Activated CD8-positive, alpha-beta memory T cell treated with anti-CD3 and anti-CD28 coated beads for 4 hours (primary cell): ENCODE measurements at places on chromosomes 4 and X.

DNA sequence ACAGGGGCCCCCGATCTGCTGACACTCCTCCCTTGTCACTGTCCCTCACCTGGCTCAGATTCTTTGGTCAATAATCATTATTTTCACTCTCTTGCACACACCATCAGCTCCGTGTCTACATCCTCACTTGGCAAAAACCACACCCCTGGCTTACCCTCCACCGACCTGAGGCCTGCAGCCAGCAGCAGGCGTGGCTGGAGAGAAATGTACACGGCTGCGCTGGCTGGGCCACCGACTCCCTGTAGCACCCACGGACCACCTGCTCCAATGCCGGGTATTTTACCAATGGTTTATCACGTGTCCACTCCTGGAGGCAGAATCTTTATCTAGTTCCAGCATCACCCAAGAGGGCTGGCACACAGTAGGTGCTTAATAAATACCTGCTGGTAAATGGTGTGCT is 98.4 kb downstream of the WFS1 start:
- DNase-seq, result no peak

DNA sequence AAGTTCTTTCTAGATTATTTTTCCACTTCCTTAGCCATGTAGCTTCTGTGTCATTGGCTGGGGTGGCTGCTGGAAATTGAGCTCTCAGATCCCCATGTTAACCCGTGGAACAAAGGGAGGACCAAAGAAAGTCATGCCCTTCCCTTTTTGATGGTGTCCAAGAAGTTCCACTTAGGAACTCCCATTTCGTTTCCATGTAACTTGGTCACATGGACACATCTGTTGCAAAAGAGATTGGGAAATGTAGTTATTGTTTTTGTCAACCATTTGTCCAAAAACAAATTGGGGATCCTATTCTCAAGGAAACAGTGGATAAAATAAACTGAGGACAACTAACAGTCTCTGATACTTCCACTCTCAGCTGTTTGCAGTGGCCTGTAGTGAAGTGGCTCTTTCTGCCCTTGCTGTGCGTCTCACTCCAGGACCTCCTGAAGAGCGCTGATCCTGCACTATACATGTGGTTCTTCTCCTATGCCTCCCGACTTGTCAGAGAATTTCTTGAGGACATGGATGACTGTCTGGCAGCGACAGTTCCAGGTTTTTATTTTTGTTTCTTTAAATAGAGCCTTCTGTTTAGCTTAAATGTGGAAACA is 125.3 kb upstream of the LNX1 start:
- no peak for DNase-seq

DNA sequence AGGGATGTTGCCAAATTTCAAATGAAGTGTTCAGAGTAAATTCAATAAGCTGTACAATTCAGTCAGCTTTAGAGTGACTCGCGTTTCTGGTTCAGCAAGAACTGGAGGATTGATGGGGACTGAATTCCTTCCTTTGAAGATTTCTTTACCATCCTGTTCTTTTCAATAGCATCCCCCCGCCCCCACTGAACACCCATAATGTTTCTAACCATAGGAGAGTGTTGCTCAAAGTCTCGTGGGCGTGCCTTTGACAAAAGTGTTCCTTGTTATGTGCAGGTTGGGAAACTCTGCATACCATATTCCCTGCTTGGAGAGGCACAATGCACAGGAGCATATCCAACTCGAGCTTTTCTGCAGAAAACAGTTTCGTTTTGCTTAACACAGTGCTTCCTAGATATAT is 323.5 kb upstream of the CASK start:
- DNase-seq, result no peak

DNA sequence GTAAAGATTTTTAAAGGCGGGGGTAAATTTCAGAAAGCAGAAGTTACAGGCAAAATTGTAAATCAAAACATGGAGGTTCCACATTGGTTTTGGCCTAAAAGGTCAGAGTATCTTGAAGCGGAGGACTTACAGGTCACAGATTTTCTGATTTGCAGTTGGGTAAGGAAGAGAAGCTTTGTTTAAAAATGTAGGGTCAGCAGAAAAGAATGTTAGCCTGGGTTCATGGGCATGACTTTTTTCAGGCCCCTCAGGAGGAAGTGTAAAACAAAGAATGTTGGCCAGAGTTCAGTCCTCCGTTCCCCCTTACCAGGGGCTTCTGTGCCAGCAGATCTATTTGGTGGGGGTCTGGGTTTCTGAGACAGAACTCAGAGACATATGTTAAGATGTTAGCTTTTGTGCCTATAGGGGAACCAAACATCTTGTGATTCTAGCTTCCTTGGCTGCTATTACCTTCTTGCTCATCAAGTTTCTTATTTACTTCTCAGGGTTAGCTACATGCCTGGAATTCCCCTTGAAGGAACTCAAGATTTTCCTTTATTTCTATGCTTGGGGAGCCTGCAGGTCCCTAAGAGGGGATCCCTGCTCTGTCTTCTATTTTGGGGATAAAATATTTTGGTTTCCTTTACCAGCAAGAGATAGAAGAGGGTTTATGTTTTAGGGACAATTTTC is 160.3 kb downstream of the ANK2 start:
- DNase-seq, result no peak

- DNase-seq, result no peak
These were observed 158.6 kb downstream of the TRAM1L1 start for GRCh38 chr4:116926631-116927295.

DNA sequence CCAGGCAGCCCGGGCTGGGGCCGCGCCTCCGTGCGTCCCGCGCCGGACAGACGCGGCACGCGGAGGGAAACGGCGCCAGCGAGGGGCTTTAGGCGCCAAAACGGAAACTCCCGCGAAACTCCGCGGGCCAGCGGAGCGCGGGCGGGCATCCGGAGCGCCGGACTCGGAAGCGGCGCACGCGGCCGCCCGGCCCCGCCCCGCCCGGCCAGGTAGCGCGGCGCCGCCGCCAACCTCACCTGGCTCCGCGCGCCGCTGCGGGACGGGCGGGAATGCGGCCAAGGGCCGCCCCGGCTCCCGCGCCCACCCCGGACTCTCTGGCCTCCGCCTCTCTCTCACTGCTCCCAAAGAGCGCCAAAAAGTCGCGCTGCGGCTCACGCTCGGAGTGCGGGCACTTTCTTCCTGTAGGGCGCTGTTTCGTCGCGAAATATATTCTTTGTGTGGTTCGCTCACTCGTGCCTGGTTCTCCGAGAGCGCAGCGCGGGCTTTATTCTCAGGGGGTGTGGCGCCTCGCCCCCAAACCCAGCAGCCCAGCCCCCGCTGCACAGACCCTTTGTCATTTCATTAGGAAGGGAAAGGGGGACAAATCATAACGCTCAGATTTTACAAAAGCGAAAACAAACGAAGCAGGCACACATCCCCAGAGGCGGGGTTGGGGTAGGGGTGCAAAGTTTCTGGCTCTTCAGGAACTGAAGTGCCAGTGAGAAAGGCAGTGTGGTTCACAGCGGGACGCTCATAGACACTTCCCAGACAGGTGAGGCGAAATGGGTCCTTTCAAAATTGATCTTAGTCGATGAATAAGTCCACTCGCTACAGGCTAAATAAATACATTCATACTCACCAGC is 961 bp upstream of the MBNL3 start:
- peak; percentile 15 for DNase-seq

DNA sequence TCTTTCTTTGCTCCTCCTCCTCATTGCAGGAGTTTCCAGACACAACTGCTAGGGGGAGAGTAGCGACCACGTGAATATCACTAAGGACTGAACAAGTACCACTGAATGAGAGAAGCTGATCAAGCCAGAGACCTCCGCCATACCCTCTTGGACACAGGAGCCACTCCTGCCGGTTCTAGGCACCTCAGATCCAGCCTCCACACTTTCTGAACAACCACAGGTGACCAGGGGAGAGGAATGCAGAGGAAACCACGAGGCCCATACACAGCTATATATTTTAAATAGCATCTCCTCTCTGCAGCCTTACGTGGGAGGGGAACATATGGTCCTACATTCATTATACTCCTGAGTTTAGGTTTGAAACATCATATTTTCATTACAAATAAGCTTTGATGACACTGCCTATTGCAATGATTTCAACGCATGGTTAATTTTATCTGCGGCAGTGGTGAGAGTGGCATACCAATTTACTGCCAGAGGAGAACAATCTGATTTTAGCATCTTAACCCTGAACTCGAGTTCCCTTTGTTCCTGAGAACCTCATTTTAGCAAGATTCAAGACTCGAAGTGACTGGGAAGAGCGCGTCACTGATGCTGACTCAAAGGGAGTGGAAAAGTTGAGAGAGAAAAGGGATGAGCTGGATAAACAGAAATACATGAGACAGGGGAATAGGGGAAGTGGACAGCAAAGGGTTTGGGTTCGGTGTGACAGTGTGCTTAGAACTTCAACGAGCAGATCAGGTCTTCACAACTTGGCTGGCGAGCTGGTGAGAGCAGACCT is 231.7 kb upstream of the PPARGC1A start:
- DNase-seq, result no peak

- peak; percentile 46 for DNase-seq
These were observed 3.4 kb upstream of the AVPR2 start for GRCh38 chrX:153900831-153901752.

DNA sequence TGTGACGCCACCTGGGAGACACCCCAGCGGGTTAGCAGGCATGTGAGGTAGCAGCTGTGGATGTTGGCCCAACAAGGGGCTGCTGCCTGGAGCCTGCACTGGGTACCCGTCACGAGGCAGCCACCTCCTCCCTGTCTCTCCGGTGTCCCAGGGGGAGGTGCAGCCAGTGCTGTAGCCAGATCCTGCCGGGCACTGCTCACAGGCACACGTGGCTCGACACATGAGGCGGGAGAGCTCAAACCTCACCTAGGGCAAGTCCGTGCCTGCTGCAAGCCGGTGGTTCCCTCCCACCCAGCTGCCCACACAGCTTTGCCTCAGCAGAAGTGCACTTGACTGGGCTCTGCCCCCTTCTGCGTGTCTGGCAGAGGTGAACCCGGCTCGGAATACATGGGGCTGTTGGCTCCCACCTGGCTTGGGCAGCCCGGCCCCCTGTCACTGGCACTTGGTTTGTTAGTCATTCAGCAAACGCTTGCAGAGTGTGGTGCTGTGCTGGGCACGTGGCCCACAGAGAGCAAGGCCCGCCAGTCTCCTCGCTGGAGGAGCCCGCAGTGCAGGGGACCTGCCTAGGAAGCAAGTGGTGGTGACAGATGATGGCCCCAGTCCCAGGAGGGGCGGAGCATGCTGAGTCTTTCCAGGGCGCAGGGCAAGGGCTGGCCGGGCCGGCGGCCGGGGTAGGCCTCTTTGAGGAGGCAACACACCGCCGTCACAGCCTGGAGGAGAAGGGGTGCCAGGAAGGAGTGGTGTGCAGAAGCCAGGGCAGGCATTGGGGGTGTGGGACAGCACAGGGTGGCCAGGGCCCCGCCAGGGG is 10.1 kb upstream of the SH3TC1 start:
- DNase-seq, result no peak

DNA sequence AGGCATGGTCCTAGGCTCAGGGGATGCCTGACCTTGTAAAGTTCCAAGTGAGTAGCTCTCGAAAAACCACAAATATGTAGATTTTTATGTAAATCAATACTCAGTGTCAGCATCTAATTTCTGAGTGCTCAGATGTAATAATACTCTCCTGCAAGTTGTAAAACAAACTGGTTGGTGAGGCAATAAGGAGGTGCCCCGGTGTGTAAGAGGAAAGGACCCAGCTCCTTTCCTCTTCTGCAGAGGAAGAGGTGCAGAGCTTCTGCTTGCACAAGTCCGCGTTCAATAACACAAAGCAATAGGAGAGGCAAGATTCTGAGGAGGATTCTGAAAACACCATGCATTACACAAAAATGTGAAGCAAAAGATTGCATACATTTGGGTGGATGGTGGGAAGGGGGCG is 43.6 kb upstream of the ENPP6 start:
- DNase-seq, result no peak

DNA sequence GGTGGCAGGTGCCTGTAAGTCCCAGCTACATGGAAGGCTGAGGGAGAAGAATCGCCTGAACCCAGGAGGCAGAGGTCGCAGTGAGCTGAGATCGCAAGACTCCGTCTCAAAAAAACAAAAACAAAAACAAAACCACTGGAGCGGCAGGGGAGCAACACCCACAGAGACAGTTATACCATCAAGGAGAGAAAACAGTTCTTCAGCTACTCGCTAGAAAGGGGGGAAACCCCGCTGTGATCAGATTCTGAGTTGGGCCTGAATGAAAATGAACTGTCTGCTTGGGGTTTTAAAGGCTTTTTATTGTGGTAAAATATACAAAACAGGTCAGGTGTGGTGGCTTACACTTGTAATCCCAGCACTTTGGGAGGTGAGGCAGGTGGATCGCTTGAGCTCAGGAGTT is 16.8 kb upstream of the IRAK1 start:
- DNase-seq, result no peak

DNA sequence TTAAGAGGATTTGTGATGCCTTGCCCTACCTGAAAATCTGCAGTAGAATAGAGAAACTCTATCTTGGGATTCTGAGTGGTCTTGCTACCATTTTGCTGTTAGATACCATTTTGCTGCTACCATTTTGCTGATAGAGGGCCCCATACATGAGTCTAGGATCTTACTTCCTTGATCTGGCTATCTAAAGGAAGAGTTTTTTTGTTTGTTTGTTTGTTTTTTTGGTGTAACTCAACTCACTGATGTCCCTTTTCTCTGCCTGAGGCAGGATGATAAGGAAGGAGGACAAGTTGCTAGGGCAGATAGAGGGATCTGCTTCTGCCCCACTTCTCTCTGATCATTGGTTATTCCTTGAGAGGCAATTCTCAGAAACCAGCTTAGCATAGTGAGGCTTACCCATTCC is 31.0 kb downstream of the XK start:
- DNase-seq, result no peak

GRCh38 chr4:80180743-80181142 is 16.6 kb upstream of the PRDM8 start:
- no peak for DNase-seq

GRCh38 chr4:154985673-154986072 is 204.6 kb downstream of the RBM46 start:
- no peak for DNase-seq

- no peak for DNase-seq
These were observed 32.9 kb downstream of the SETD7 start for GRCh38 chr4:139523076-139523475.

DNA sequence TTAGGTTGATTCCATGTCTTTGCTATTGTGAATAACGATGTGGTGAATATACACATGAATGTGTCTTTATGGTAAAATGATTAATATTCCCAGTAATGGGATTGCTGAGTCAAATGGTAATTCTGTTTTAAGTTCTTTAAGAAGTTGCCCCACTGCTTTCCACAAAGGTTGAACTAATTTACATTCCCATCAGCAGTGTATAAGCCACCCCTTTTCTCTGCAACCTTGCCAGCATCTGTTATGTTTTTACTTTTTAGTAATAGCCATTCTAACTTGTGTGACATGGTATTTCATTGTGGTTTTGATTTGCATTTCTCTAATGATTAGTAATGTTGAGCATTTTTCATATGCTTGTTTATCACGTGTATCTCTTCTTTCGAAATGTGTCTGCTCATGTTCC is 503.3 kb downstream of the PCDH18 start:
- DNase-seq, result no peak

DNA sequence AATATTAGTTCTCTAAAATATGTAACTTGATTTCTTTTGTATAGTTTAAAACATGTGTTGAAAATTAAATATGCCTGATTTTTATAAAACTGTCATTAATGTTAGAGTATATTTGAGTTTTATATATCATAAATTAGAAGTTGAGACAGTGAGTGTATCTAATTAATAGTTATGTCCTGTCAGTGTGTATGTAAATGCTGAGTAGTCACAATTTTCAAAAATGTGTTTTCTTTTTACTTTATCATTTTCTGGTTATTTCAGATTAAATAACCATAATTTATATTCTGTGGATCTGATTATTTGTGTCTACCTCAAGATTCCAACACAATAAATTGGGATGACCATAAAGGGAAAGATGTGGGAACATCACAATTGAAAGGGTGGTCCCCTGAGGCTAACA is 82.7 kb upstream of the CXXC4 start:
- DNase-seq, result no peak
